ENCODE measurements at places on chromosomes 3 and 15. TPM values are rescaled to one million over a fixed set of nuclear protein-coding genes. Genes with fewer than 3 reads are reported as not detected.

CFAP91 gene
- not detected for total RNA-seq

BCL6 gene
- total RNA-seq = 18.7 TPM

DPPA4 gene
- total RNA-seq = not detected

SIDT1 gene
- not detected for total RNA-seq

EPHA3 gene
- 0.71 TPM for total RNA-seq

RNF111 gene
- 8.6 TPM for total RNA-seq

FSD2 gene
- total RNA-seq = not detected

TMOD3 gene
- 24.8 TPM for total RNA-seq

SLC51A gene
- not detected for total RNA-seq

CP gene
- not detected for total RNA-seq

LMAN1L gene
- total RNA-seq = not detected

SLC15A2 gene
- under 0.01 TPM for total RNA-seq

DAZL gene
- not detected for total RNA-seq

TRIM71 gene
- not detected for total RNA-seq

CPA3 gene
- 0.29 TPM for total RNA-seq

GRAMD1C gene
- 2.0 TPM for total RNA-seq

ZNF660 gene
- 0.29 TPM for total RNA-seq

SLC22A13 gene
- total RNA-seq = not detected

GPR15 gene
- not detected for total RNA-seq

CNTN6 gene
- not detected for total RNA-seq

SAMD7 gene
- total RNA-seq = not detected

SAMMSON gene
- not detected for total RNA-seq

ALCAM gene
- 153 TPM for total RNA-seq

ZBBX gene
- total RNA-seq = not detected

GPR149 gene
- not detected for total RNA-seq

GOLGA8S gene
- total RNA-seq = not detected

GALNT15 gene
- 0.86 TPM for total RNA-seq

OR4F15 gene
- not detected for total RNA-seq

TMEM266 gene
- not detected for total RNA-seq

CYP1A2 gene
- not detected for total RNA-seq

BOC gene
- 12.2 TPM for total RNA-seq

C2CD4A gene
- total RNA-seq = not detected

IL17RB gene
- not detected for total RNA-seq

TUSC7 gene
- total RNA-seq = not detected

PLCB2 gene
- not detected for total RNA-seq

NDUFAF3 gene
- 157 TPM for total RNA-seq

ZNF80 gene
- not detected for total RNA-seq

GP9 gene
- not detected for total RNA-seq

ABHD17C gene
- total RNA-seq = 8.7 TPM

SCN11A gene
- total RNA-seq = not detected

ASB14 gene
- not detected for total RNA-seq

SHF gene
- total RNA-seq = 7.8 TPM

ZPLD1 gene
- not detected for total RNA-seq

ISLR gene
- 136 TPM for total RNA-seq

SERINC4 gene
- total RNA-seq = not detected

UQCC5 gene
- 3.5 TPM for total RNA-seq

TTLL3 gene
- total RNA-seq = 4.4 TPM

KLHL40 gene
- total RNA-seq = not detected

MORF4L1 gene
- 318 TPM for total RNA-seq

SLC12A1 gene
- not detected for total RNA-seq

WDR93 gene
- 1.2 TPM for total RNA-seq

ACTRT3 gene
- 3.4 TPM for total RNA-seq

NR2F2 gene
- 30.3 TPM for total RNA-seq

PFKFB4 gene
- total RNA-seq = 13.8 TPM

LDHAL6B gene
- total RNA-seq = not detected

IQCH gene
- 2.3 TPM for total RNA-seq

ADAMTS7 gene
- total RNA-seq = 3.2 TPM

All from myometrial cell (primary cell).